CD4-positive, alpha-beta T cell treated with Interleukin-1 beta for 1 hour (primary cell): ENCODE measurements at places on chromosomes 6 and 20.

- DNase-seq: no peak
Observed at GRCh38 chr6:38502423-38502822, 137.3 kb downstream of the BTBD9 start.

DNA sequence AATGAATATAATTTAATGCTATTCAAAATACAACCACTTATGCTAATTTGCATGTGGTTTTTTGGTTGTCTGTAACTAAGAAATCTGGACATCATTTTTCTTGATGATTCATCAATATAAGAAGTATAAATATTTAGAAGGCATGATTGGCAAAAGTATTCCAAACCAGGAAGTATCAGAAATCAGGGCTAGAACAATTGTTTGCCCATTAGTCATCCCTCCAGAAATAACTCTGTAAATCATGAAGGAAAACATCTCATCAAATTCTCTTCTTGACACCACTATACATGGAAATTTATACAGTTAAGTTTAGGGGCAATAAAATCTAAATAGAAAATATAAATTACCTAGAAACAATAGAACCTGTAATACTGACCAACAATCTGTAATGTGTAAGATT is 554.7 kb upstream of the HS3ST5 start:
- no peak for DNase-seq

- no peak for DNase-seq
Observed at GRCh38 chr6:149854532-149854931, 9.6 kb downstream of the LRP11 start.

DNA sequence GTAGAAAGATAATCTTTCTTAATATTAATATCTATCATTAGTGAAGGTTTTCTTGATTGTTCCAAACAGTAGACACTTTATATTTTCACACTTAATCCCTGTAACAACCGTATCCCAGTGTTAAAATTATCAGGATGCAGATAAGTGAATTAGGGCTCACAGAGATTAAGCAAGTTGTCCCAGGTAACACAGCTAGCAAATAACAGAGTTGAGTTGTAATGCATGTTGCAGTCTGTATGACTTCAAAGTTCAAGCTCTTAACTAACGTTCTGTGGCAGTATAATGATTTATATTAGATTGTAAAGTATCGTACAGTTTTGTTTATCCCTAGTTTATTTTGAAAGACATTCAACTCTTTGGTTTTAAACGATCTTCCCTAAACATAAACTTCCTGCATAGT is 517.5 kb downstream of the TFAP2B start:
- DNase-seq: no peak

GRCh38 chr6:32889533-32889932 is 35.5 kb downstream of the PSMB9 start:
- DNase-seq: no peak

- DNase-seq: no peak
Observed at GRCh38 chr6:156707818-156708217, 69.4 kb upstream of the ARID1B start.

GRCh38 chr6:15249371-15250019 is 3.6 kb downstream of the JARID2 start:
- DNase-seq: no peak

- no peak for DNase-seq
Observed at GRCh38 chr6:85771455-85771854, 128.8 kb upstream of the SYNCRIP start.

- DNase-seq: peak; percentile 76
Observed at GRCh38 chr6:13711324-13711732, 307 bp downstream of the RANBP9 start.

DNA sequence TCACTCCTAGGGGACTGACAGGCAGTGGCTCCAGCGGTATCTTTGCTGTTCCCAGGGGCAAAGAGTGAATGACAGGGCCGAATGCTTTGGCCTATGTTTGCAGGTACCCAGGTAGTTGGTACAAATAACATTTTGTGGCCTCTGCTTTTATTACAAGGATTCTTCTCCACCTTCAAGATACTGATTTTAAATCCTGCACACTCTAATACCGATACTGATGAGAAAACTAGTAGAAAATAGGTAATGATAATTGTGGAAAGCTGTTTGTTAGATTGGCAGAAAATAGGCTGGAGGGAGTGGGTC is 772 bp downstream of the HINT3 start:
- no peak for DNase-seq

GRCh38 chr20:63735859-63736718 is at the start of gene LIME1:
TSS of gene LIME1 (plus strand) at chr20:63736664. CDS start at chr20:63737550, 886 bp downstream.
- DNase-seq: peak; percentile 82

DNA sequence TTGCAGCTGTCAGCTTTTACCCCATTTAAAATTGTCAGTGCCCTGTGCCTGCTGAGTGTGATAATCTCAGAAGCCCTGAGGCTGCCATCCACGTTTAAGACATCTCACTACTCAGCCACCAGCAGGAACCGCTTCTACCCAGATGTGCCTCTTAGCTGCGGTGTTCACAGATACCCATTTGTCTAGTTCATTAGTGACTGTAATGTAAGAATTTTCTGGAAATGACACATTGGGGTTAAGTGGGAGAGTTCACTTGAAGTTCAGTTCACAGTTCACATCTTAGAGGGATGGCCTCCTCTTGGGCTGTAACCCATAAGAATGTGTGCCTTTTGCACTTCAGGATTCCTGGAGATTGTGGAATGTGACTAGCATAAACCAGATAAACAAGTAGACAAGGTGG is 477.7 kb downstream of the BTBD3 start:
- no peak for DNase-seq

DNA sequence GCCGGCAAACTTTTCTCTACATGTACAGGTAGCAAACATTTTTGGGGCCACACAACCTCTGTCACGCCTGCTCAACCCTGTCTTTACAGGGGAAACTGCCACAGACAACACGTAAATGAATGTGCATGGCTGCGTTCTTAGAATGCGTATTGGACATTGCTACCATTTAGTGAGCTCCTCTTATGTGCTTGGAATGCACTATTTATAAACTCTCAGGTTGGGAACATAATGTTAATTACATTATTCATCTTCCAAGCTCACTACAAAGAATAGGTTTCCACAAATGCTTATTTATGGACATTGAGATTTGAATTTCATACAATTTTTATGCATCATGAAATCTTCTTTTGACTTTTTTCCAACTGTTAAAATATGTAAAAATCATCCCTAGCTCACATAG is 92.0 kb upstream of the RPS6KA2 start:
- no peak for DNase-seq

GRCh38 chr6:75759207-75759606 is 10.2 kb downstream of the MYO6 start:
- no peak for DNase-seq

GRCh38 chr6:111758608-111759329 is 114.5 kb downstream of the FYN start:
- DNase-seq: peak; percentile 47

DNA sequence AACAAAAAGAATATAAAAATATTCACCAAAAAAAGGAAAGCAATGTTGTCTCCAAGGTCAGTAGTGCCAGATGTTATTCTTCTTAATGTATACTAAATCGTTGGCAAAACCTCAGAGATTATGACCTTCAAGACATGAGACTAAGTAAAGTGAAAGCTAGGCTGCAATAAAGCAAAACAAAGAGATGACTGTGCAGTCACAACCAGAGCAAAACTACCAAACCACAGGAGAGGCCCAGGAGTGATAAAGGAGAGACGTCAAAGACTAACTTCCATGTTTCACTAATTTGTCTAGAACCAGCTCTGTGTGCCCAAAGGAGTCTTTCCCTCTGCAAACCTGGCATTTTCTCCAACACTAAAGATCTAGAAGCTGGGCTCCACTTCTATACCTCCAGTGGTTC is 155.9 kb upstream of the POU3F2 start:
- no peak for DNase-seq

DNA sequence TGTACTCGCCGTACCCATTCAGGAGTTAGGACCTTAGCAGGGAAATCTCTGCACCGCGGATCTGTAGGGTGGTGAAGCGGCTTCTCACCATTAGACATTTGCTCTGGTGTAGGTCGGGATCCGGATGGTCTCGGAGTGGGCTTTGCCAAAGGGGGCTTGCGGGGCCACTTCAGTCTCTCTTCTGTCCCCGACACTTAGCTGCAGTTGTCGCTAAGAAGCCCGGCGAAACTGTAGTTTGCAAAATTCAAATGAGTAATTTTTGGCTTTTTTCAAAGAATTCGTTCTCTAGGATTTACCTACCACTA is 433 bp downstream of the QRSL1 start:
- DNase-seq: no peak

DNA sequence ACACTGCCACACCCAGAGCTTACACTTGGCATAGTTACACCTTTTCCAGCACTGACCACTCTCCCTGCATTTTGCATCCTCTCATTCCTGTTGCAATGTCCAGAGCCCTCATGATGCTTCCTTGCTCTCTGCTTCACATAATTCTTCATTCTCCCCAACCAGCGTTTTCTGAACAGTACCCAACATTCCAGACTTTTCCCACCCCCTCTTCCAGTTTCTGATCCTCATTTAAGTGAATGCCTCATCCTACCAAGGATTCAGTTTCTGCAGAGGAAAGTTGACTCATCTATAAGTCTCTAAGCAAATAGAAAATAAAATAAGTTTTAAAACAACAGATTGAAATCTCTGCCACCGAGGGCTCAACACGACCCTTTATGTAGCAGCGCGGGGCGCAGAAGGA is 321.3 kb upstream of the TCF21 start:
- no peak for DNase-seq

GRCh38 chr20:942611-943010 is 26.5 kb upstream of the ANGPT4 start:
- no peak for DNase-seq

DNA sequence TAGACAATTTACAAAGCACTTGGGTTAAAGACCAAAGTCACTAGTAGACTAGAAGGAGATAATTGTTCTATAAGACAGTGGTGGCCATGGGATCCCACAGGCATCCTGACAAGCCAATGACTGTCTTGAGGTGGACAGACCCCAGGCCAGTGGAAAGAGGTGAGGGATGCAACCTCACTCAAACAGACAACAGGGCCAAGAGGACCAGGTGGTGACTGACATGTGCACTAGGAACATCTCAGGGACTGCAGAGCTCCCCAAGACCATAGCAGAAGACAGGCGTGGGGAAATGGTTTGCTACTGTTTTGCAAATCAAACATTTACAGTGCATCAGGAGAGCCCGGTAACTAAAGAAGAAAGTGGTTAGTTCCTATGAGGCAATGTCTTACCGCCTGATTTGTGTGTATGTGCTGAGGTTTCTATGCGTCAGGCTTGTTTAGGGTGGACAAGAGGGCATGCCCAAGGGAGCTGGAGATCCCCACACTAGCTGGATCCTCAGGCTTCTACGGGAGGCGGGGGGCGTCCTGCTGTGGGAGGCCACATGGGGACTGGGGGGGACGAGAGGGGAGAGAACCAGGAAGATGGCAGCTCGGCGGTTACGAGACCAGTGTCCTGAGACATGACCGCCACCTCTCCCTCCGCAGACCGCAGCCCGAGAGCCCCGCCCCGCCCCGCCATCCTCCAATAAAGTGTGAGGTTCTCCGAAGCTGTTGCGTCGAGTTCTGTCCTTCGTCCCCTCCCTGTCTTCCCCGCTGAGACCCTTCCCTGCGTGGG is 623 bp upstream of the MRPS26 start:
- DNase-seq: peak; percentile 61

DNA sequence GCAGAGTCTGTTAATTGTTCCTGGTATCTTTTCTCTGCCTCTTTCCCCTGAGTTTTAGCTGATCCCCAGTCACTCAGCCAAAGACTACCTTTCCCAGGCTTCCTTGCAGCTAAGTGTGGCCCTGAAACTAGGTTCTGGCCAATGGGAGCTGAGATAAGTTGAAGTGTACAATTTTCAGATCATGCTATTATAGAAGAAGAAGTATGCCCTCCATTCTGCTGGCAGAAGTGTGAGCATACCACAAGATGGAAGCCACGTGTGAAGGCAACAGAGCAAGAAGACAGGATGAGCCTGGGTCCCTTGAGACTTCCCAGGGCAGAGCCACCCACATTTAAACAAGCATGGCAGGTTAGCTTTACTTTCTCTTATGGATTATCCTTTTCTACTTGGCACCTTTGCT is 273.2 kb downstream of the HIVEP2 start:
- peak; percentile 22 for DNase-seq

DNA sequence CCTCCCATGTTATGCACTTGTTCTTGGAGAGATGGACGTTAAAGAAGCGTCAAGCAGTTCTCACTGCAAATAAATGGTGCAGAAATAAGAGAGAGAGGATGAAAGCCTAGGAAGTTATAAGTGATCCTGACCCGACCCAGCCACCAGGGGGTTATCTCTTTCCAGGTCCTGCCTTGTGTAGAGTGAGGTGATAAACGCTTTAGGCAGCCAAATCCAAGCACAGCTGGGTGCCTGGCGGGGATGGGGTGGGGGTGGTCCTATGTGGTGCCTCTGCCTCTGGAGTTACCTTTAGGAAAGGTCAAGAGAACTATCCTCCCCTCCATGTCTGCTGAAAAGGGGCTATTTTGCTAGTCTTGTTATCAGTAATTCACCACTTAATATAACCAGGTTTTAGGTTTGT is 9.2 kb upstream of the TFAP2A start:
- DNase-seq: no peak

- DNase-seq: no peak
Observed at GRCh38 chr20:32675223-32675975, 1.7 kb upstream of the C20orf203 start.

DNA sequence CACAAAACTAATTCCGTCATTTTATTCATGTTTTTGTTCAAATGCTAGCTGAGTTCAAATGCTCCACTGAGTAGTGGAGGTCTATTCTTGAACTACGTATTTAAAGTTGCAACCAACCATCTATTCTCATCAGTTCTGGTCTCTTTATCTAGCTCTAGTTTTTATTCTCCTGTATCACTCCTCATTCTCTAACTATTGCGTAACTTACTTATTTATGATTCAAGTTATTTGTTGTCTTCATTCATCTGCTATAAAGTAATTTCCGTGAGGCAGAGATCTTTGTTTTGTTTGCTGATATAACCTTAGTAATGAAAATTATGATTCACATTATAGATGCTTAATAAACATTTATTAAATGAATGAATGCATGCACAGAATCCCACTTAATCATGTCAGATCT is 221.6 kb upstream of the ASCC3 start:
- DNase-seq: no peak

GRCh38 chr6:33170176-33171015 is 21.9 kb downstream of the COL11A2 start:
- DNase-seq: no peak

DNA sequence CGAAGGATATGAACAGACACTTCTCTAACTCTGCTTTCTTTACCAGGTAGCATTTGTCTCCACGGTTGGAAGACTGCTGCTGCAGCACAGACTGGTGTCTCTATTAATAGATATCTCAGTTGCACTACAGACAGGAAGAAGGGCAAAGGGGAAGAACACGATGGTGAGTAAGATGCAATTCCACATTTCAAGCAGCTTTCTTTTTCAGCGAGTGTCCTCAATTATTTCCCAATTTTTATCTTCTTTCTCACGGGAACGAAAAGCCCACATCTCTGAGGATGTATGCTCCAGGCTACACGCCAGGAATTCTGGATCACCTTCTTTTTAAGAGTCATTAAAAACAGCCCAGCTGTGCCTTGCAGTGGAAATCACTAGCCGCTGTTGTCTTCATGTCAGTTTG is 311.6 kb upstream of the ECI2 start:
- no peak for DNase-seq

GRCh38 chr6:8219352-8219943 is 117.1 kb upstream of the EEF1E1 start:
- DNase-seq: peak; percentile 41
